ENCODE measurements at places on chromosomes 12 and 14. TPM values are rescaled to one million over a fixed set of nuclear protein-coding genes. Genes with fewer than 3 reads are reported as not detected.

LRRIQ1 gene
- total RNA-seq, result 18.0 TPM

AMDHD1 gene
- total RNA-seq, result 0.39 TPM

NTS gene
- total RNA-seq, result 5.2 TPM

NYNRIN gene
- total RNA-seq, result 14.8 TPM

MSRB3 gene
- total RNA-seq, result 20.6 TPM

RNASE13 gene
- not detected for total RNA-seq

PYGL gene
- total RNA-seq, result 38.9 TPM

RGS6 gene
- total RNA-seq, result 9.1 TPM

SERPINA10 gene
- 0.06 TPM for total RNA-seq

NT5DC3 gene
- 13.9 TPM for total RNA-seq

PPP1R1A gene
- 18.7 TPM for total RNA-seq

ALDH1L2 gene
- total RNA-seq, result 9.5 TPM

METTL17 gene
- total RNA-seq, result 31.1 TPM

FAM90A1 gene
- total RNA-seq, result not detected

PLEKHA5 gene
- total RNA-seq, result 52.6 TPM

Measured in spinal cord (tissue), 10 donors.